ENCODE measurements at places on chromosomes 13 and 19.

DNA sequence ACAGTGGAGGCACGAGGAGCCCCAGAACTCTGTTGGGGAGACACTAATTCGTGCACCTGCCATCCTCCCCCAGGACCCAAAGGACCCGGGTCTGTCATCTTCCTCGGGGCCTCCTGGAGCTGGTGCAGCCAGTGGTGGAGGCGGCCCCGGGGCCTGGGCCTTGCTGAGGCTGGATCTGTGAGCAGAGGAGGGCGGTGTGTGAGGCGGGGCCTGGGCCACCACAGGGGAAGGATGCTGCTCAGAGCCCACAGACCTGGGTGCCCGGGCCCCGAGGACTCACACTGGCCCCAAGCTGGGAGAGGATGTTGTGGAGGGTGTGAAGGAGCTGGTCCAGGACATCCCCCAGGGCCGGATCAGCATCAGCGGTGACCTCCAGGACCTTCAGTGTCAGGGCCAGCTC, 8.3 kb downstream of the IFNL3 start:
- DNase-seq, result no peak

DNA sequence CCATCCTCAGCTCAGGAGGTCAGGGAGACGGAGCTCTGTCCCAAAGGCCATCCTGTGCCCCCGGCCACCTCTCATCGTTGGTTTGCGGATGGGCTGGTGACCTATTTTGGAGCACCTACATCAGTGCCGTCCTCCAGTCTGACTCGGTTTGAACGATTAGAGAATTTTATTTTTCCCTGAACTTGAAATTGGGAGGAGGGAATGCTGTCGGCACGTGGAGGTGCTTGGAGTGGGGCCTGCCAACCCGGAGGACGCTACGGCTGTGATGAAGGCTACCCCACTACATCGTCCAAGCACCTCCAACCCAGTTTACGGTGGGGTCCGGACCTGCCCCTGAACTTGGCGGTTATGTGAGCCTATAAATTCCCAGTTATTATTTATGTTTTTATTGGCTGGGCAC, 3.0 kb upstream of the ZNF554 start:
- DNase-seq, result no peak

- no peak for DNase-seq
Measured at GRCh38 chr13:100334214-100334613, 245.3 kb downstream of the PCCA start.

DNA sequence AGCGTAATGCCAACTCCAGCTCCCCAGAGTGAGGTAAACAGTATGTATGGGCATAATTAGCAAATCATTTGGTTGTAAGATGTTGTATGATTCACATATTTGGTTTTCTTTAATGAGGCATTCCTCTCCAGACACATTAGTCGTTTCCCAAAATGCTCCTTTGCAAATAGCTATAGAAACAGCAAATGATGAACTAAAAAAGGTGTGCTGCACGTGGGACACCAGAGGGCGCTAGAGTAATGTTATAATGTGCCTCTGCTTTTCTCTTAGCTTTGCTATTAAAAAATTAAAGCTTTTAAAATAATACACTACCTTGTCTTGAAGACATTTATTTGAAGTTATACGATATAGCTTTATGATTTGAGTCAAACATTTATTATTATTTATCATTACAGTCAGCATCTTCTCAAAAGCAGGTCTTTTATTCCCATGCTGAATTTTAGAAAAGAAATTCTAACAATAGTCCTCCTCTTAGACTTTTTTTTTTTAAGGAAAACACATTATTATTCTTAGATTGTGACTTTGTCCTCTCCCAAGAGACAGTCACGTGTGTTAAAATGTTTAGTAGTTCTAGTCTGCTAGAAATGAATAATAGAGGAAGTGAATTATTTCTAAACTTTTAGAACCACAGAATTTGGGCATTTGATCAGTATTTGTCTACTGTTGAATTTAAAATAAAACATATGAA, 121.6 kb upstream of the FRY start:
- DNase-seq, result peak; percentile 34

DNA sequence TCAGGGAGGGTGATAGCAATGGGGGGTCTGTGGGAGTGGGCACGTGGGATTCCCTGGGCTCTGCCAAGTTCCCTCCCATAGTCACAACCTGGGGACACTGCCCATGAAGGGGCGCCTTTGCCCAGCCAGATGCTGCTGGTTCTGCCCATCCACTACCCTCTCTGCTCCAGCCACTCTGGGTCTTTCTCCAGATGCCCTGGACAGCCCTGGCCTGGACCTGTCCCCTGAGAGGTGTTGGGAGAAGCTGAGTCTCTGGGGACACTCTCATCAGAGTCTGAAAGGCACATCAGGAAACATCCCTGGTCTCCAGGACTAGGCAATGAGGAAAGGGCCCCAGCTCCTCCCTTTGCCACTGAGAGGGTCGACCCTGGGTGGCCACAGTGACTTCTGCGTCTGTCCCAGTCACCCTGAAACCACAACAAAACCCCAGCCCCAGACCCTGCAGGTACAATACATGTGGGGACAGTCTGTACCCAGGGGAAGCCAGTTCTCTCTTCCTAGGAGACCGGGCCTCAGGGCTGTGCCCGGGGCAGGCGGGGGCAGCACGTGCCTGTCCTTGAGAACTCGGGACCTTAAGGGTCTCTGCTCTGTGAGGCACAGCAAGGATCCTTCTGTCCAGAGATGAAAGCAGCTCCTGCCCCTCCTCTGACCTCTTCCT, 9.3 kb upstream of the CEACAM7 start:
- no peak for DNase-seq

DNA sequence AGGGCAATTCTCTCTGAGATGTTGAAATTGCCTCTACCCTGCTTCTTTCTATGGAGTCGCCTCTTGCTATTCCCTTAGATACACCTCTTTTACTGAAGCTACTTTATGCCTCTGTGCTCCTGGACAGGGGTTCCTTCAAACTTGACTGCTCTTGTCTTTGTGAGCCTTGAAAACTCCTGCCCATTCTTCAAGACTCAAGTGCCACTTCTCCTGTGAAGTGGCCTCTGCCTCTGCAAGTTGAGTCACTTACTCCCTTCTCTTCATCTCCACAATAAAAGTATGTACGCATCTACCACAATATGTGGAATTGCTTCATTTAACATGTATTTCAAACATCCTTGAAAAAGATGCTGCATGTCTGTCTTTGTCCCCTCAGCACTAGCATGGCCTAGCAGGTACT, 66.0 kb upstream of the TPP2 start:
- DNase-seq, result no peak

GRCh38 chr19:17794731-17795494, at the start of gene B3GNT3:
TSS of gene B3GNT3 (plus strand) at chr19:17795138. CDS start at chr19:17807808, 12,670 bp downstream.
- peak; percentile 77 for DNase-seq

DNA sequence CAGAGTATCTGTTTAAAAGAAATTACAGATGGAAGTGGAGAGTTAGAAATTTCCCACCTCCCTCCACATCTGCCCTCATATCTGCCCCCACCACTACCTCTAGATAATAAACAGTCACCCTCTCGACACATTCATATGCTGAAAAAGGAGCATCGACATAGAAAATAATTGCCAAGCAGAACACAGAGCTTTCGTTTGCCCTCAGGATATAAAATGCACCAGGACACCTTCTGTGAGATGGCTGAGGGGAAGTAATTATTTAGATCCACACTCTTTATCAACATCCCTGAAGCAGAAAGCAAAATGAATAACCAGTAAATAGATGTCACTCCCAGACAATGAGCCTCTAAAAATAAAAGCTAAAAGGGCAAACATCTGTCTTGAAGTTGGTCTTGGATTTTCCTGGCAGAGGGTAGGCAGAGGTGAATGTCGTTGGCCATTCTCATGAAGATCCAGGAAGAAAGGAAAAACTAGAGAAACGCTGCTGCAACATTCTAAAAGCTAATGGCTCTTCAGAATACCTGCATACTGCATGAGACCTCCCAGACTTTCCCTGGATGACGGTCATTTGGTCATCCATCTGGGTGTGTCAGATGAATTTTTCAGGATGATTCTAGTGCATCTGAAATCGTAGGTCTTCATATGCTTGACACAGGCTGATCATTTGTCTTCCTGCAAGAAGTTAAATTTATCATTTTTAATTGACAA, 527.5 kb downstream of the RFC3 start:
- peak; percentile 10 for DNase-seq

DNA sequence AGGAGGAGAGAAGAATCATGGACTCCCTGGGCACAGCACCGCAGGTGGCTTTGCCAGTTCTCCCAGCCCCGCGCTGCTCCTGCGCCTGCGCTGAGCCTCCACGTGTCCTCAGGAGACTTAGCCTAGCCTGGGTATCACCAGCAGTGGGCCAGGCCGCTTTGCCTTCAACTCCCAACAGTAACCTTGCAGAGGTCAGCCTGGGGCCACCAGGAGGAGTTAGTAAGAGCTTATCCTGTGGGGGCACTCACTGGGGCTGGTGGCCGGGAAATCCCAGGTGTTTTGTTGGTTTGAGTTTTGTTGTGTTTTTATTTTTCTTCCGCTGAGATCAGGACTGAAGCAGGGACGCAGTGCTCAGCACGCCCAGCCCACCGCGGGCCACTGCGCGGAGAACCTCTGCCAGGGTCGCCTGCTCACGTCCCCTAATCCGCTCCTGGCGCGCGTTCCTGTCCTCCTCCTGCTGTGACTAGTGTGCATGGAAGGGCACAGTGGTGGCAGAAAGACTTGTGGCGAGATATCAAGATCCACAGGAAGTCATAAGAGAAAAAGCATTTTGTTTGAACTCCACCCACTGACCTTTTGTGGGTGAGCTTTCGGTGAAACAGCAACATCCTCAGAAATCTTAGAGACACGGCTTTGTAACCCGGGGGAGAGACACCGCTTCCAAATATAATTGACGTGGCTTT, 207.4 kb upstream of the RFC3 start:
- DNase-seq, result no peak

GRCh38 chr19:46189971-46190888, 39.3 kb upstream of the IGFL1 start:
- no peak for DNase-seq

DNA sequence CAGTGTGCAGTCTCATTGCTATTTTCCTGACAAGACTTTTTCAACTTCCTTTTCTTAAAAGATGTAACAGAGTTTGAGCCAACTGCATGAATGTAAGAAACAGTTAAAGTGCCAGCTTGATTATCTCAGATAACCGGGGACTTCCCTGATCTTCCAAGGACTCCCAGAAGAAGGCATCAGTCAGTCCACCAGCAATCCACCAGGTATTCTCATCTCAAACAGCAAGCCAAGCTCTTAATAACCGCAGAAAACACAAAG, 350.1 kb downstream of the LIG4 start:
- no peak for DNase-seq

- no peak for DNase-seq
Measured at GRCh38 chr19:23505738-23506137, 110.5 kb upstream of the ZNF91 start.

DNA sequence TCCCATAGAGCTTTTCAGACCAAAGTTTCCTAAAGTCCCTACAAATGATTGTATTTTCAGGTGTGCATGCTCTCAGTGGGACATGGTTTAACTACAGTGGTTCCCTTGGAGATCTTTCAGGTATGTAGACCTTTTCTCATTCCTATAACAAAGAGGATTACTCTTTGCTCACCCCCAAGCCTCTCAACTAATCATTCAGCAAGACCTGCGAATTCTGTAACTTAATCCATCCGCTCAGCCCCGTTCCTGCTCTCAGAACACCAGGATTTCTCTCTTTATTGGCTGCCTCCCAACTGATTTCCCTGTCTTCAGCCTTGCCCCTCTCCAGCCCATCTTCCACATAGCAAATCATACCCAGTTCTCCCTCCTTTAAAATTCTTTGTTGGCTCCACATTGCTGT, 253.6 kb downstream of the MTUS2 start:
- peak; percentile 44 for DNase-seq

- no peak for DNase-seq
Measured at GRCh38 chr19:39426170-39426569, 9.6 kb downstream of the RPS16 start.

DNA sequence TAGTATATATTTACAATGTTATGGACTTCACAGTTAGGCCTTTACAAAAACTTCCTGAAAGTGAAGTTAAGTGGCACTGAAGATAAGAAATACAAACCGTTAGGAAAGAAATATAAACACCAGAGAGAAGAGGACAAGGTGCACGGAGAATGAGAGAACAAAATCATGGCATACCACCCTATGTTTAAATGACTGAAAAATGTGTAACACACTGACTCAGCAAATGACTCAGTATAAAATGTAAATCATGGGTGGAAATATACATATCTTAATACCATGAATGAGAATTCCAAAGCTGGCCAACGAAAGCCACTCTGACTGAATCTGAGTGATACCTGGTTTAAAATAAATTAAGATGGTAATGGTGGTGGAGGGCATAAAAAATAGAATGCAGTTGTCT, 260.8 kb downstream of the DNAJC15 start:
- DNase-seq, result no peak

- no peak for DNase-seq
Measured at GRCh38 chr13:25132751-25133390, 36.9 kb downstream of the PABPC3 start.

DNA sequence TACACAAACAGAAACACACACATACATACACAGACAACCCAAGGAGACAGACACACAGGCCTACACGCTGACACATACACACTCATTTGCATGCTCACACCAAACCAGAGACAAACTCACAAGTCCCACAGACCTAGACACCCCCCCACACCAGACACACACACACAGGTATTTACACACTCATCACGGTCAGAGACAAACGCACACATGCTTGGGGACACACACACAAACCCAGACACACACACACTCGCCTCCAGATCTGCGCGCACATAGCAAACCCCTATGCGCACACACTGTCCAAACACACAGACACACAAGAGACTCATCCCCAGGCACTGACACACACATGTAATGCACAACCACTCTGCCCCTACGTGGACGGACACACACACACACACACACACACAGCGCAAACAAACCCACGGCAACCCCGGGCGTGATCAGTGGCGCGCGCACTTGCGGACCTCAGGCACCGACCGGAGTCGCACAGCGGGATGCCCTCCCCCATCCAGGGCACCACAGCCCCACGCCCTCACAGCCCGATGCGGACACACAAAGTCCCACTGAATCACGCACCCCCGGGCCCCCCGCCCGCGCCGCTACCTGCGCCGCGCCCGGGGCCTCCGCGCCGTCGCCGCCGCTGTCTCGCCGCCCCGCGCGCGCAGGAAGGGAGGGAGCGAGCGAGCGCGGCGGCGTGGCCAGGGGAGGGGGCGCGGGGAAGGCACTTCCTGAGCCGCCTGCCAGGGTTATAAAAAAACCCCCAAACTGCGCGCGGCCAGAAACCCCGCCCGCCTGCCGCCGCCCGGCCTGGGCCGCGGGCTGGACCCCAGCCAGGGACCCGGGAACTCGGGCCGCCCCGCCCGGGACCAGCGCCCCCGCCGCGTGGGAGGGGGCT, at the start of gene ADAMTS10:
Gene ADAMTS10 (minus strand): TSS at position 675 of the 895 bp plus-strand sequence. CDS start 5,005 bp downstream, outside the sequence.
- DNase-seq, result no peak

- peak; percentile 3 for DNase-seq
Measured at GRCh38 chr13:43880214-43880855, 631 bp downstream of the LACC1 start.

- DNase-seq, result no peak
Measured at GRCh38 chr13:37657134-37657533, 58.6 kb upstream of the POSTN start.

DNA sequence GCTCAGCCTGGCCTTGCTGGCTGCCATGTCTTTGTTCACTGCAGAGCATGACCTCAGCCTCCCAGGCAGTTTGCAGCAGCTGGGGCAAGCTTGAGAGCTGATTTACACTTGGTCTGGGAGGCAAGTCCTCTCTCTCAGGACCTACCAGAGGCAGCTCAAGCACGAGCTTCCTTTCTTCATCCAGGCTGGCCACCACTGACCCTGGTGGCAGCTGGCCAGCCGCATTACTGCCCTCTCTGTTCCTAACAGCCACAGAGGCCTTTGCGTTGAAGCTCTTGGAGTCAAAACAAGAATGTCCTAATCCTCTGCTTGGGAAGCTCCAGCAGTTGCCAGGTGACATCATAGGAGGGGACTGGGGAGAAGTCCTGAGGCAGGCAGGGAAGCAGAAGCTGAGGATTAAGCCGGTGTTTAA, 85.7 kb downstream of the NUFIP1 start:
- no peak for DNase-seq

Data from NCI-H345 (cell line).